ENCODE measurements at places on chromosomes 11 and 22.
A peak's percentile ranks its signal among the peaks of the same experiment; 100 is the strongest.

DNA sequence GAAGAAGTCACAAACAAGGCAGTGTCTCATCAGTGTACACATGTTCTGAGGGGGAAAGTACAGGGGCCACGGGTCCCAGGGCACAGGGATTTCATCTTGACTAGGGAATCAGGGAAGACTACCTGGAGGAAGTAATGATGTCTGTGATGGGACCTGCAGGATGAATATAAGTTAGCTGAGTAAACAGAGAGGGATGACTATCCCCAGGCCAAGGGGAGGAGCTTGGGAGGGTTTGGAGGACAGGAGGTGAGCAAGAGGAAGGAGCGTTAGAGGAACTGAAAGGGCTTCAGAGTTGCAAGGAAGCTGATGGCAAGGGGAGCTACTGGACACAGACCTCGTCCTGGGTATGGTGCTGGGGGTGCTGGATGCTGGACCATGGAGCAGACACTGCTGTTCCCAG lies 56.4 kb downstream of the TRAF6 start:
- DNase-seq: no peak

- DNase-seq: no peak
Measured at GRCh38 chr22:27719535-27720227, 81.9 kb downstream of the MN1 start.

GRCh38 chr11:117881217-117881616 lies 4.8 kb upstream of the FXYD6 start:
- no peak for DNase-seq

GRCh38 chr22:27382947-27383346 lies 418.6 kb downstream of the MN1 start:
- no peak for DNase-seq

- DNase-seq: no peak
Measured at GRCh38 chr11:19344661-19345518, 104.1 kb upstream of the E2F8 start.

DNA sequence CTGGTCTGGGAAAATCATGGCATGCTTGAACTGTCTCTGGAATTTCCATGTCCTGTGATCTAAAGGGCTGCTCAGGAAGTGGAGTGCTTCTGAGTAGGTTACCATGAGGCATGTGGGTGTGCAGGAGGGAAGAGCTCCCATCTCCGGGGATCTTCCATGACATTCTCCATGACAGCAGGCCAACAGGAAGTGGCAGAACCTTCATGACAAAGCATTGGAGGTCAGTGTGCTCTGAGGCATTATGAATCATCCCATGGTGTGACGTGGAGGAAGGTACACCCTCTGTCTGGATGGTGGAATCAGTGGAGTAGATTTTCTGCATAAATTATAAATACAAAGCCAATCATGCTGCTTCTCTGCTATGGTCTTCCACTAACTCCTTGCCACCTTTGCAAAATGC lies 139.6 kb upstream of the E2F8 start:
- DNase-seq: no peak

GRCh38 chr22:50201191-50202129 lies 649 bp downstream of the SELENOO start:
- DNase-seq: no peak

DNA sequence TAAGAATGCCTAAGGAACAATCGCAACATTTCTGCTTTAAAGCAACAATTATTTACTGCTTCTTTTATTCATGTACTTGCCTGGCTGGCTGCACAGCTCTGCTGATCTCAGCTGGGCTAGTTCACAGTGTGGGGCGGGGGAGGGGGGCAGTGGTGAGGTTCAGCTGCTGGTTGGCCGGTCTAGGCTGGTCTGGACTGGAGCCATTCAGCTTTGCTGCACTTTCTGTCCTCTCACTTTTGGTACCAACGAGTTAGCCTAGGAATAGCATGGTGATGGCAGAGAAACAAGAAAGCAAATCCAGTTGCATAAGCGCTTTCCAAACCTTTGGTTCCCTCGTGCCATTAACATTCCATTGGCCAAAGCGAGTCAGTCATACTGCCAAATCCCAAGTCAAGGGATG lies 16.0 kb upstream of the MIF start:
- DNase-seq: no peak

DNA sequence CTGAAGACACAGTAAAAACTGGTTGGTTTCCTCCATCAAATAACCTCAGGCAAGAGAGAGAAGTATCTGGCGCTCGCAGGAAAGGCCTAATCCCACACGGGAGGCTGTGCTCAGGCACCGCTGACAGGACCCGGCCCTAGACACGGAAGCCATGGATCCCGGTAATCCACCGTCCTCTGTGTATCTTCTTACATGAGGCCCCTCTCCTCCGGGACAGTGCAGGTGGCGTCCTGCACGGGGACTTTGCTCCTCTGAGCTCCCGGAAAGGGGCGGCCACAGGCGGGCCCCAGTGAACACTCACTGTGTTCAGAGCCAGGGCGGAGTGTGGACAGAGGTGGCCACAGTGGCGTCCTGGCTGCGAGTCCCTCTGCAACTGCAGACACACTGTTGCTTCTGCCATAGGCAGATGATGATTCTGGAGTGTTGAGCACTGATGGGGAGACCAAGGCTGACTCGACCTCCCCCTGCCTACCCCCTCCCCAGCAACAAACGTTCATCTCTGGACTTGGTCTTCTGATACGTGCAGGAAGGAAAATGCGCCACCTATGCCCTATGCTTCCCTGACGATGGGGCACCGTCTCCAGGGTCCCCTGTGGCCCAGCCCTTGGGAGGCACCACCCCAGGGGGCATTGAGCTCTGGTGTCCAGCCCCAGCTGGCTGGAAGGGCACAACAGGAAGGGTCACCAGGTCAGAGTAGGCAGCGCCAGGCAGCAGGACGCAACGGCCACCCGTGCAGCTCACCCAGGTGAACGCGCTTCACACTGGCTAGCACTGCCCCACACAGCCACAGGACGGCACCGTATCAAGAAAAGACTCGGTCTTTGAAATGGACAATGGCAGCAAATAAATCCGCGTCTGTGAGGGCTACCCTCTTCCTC lies 95.7 kb downstream of the TRMU start:
- DNase-seq: no peak

DNA sequence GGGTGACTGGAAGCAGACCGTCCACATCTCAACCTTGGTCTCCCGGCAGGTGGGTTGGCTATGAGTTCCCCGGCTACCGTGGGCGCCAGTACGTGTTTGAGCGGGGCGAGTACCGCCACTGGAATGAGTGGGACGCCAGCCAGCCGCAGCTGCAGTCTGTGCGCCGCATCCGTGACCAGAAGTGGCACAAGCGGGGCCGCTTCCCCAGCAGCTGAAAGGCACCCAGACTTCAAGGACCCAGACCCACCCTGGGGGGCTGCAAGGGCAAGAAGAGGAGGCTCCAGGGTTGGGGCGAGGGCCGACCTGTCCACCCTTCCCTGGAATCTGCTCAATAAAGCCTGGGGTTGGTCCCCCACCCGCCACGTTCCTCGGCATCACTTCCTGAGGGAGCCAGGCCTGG lies 7.3 kb downstream of the CRYBB3 start:
- DNase-seq: no peak

- no peak for DNase-seq
Measured at GRCh38 chr22:22604326-22605073, 39.9 kb upstream of the GGTLC2 start.

- peak; percentile 50 for DNase-seq
Measured at GRCh38 chr22:46737105-46737975, 712 bp downstream of the CERK start.

DNA sequence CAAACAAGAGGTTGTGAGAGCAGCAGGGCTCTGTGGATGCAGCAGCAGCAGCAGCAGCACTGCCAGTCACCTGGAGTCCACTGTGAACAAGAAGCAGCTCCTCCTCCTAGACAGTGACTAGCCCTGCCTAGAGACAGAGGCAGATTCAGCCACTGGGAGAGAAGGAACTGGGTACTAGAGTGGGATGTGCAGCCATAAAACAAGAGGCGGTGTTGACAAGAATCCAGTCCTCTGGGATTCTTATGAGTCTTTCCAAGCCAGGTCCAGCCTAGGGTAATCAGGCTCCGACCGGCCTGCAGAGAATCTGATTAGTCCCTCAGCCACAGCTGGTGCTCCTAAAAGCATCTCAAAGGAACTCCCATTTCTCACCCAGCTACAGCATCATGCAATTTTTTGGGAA lies 83.9 kb upstream of the USP47 start:
- no peak for DNase-seq

All from activated B cell treated with CpG ODN at 0.5 μM for 24 hours (primary cell).